Stomach (tissue), 19 donors: ENCODE measurements at places on chromosomes 7 and 10.

DNA sequence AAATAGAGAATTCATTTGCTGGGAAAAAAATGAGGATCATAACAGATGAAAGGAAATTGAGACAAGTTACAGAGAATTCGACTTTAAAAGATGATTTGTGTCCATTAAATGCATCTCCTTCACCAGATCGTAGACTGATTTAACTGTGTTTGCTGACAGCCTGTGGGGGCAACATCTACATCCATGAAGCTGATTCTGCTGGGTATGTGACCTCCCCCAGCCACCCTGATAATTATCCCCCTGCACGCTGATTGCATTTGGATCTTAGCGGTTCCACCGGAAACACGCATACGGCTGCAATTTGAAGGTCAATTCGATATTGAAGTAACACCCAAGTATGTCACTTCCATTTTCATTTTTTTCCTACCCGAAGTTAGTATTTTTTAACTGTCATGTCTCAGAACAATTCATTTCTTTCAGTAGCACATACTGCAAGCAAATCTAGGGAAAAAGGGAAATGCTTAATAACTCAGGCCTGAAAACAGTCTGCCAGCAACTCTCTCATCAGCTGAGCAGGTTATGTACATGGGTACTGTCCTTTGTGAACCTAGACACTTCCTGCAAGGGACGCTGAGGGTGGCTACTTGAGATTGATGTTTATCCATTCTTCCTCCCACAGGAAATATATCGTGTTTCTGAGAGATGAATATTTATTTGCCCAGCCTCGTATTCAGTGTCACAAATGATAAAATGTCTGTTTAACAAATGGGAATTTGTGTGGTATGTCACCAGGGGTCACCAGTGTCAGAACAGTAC lies 134.9 kb downstream of the ZNF22 start:
- H3K27ac ChIP-seq: no peak overlapping the region
- DNase-seq: peak; percentile 11
- H3K36me3 ChIP-seq: no peaks in the 10 kb centered on the region
- H3K4me1 ChIP-seq: no peaks in the 10 kb centered on the region
- H3K27me3 ChIP-seq: no peaks in the 10 kb centered on the region
- H3K4me3 ChIP-seq: no peak overlapping the region

DNA sequence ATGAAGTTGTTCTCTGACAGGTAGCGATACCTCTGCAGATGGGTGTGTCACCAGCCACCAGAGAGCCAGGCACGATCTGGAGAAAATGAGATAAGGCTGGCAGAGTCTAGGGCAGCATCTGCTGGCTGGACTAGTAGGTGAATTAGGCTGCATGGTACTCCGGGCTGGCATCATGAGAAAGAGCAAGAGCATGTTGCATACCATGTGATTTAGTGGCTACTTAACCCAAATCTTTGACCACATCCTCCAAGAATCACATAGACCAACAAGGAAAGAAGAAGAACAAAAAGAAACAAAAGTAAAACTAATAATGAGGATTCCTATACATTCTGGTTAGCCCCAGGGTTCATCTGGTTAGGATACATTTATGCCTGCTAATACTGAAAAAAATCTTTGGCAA lies 23.4 kb upstream of the FAM170B start:
- no peaks in the 10 kb centered on the region for H3K27me3 ChIP-seq
- H3K4me1 ChIP-seq: no peaks in the 10 kb centered on the region
- no peaks in the 10 kb centered on the region for H3K36me3 ChIP-seq
- DNase-seq: no peak

GRCh38 chr7:107528461-107528860 lies 35.3 kb downstream of the COG5 start:
- H3K36me3 ChIP-seq: peaks cover 24% of the 10 kb centered on the region
- no peaks in the 10 kb centered on the region for H3K4me1 ChIP-seq
- no peaks in the 10 kb centered on the region for H3K27me3 ChIP-seq
- no peak for DNase-seq
- H3K27ac ChIP-seq: no peak overlapping the region

GRCh38 chr10:47104151-47104605 lies 192.9 kb downstream of the PTPN20 start:
- no peak for DNase-seq
- no peaks in the 10 kb centered on the region for H3K4me1 ChIP-seq
- no peak overlapping the region for H3K4me3 ChIP-seq
- no peaks in the 10 kb centered on the region for H3K36me3 ChIP-seq
- H3K27me3 ChIP-seq: no peaks in the 10 kb centered on the region

DNA sequence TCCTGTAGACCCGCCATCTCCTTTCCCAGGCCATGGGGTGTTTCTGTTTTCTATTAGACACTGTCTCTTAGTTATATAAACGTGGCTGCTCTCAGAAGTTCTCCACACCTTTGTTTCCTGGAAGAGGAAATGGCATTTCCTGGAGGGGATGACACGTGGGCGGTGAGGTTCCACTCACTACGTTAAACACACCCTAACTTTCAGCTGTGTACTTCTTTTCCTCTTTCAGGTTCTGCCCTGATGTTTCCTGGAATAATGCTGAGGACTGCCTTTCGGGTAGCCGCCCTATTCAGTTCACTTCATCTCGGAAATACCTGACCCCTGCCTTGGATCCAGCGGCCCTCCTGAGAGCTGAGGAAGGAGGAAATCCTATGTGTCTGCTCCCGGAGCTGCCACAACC lies 3.4 kb upstream of the PRKCQ start:
- no peak overlapping the region for H3K27ac ChIP-seq
- DNase-seq: peak; percentile 40
- H3K4me1 ChIP-seq: no peaks in the 10 kb centered on the region

DNA sequence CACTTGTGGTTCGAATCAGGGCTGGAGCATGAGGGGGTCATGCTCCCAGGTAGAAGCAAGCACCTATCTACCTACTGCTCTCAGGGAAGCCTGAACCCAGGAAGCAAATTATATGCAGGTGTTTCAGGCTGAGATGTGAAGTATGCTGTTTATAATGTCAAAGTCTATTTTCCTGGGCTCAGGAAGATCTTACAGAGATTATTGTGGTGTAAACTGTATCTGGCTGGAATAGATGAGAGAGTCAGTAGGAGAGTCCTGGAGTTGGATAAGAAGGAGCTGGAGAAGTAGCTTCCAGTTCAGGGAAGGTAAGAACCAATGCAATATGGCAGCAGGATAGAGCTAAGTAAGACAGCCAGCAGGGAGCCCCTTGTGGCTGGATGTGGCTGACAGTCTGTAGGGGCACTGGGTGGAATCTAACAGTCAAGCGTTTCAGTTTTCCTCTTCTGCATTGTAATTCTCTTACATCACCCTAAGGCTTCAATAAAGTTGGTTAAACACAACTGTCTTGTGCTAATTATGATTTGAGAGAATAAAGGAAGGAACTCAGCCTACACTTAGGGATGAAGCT lies 105.9 kb upstream of the EEPD1 start:
- no peaks in the 10 kb centered on the region for H3K27me3 ChIP-seq
- no peaks in the 10 kb centered on the region for H3K4me1 ChIP-seq
- no peak overlapping the region for H3K27ac ChIP-seq
- no peak overlapping the region for H3K4me3 ChIP-seq
- no peak for DNase-seq
- H3K36me3 ChIP-seq: no peaks in the 10 kb centered on the region

DNA sequence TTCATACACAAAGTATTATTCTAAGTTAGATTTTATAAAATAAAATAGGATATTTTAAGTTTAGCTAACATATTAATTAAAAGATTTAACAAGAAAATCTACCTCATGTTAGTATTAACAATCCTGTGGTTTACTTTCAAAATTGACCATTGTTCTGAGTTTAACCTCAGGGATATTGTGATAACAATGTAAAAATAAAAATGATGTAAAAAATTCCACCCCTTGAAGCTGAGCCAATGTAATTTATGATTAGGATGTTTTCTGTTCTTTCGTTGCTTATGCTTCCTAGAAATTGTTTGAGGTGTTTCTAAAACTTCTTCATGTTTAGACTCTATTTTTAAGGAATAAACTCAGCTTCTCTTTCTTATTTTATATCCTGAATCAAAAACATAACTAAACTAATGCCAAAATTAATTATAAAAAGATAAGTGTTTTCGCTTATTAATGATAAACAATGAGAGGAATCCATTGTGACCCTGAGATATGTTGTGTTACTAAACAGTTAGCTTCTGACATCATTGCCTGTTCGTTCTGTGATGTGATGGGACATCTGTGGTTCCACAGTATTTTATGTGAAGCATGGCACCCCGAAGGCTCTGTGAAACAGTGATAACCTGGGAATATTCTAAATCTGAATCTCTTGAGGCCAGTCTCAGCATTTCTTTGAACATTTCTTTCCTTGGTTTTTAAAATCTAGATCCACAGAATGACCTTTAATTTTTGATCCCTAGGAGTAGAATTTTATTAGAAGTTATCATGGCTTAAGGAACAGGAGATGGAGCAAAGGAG lies 340.8 kb downstream of the ARL4A start:
- H3K4me1 ChIP-seq: no peaks in the 10 kb centered on the region
- H3K27ac ChIP-seq: no peak overlapping the region
- no peaks in the 10 kb centered on the region for H3K36me3 ChIP-seq
- no peaks in the 10 kb centered on the region for H3K27me3 ChIP-seq
- H3K4me3 ChIP-seq: no peak overlapping the region
- DNase-seq: no peak

DNA sequence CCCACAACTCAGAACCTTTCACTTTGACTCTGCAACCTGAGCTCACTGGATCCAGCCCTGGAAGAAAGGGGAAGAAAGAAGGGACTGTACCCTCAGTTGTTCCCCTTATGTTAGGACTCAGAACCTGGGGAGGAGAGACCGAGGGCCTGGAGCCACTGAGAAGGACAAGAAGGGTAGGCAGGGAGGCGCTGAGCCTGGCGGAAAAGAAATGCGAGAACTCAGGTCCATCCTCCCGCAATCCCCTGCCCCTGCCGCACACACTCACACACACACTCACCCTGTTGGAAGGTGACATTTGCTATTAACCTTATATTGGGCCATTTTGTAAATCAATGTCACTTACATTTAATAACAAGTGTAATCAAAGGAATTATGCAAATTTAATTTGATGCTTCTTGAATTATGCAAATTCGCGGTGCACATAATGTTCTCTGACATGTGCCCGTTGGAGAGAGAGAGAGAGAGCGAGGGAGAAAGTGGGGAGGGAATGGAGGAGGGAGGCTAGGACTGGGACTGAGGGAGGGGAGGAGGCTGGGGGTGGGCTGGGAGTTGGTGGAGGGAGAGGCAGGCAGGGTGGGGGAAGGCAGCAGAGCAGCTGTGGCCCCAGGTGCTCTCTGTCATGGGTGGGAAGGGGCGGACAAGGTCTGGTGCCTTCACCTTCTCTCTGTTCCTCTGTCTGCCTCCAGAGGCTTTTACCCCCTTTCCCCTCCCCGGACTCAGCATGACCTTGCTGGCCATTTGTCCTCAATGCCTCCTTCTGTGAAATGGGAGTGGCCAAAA lies 99.6 kb upstream of the PAX2 start:
- H3K27me3 ChIP-seq: peaks cover 29% of the 10 kb centered on the region
- H3K4me3 ChIP-seq: no peak overlapping the region

DNA sequence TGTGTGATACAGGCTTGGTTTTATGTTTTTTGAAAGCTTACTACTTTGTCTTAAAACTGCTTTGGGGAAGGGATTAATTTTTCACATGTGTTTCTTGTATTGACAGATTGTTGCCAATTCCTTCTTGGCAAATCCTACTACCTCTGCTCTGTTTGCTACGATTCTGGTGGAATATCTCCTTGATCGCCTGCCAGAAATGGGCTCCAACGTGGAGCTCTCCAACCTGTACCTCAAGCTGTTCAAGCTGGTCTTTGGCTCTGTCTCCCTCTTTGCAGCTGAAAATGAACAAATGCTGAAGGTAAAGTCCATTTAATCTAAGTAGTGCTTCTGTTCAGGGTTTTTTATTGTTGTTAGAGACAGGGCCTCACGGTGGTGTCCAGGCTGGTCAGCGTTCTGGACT lies 33.6 kb downstream of the TRRAP start:
- H3K36me3 ChIP-seq: peaks cover 100% of the 10 kb centered on the region
- no peaks in the 10 kb centered on the region for H3K4me1 ChIP-seq
- no peak for DNase-seq
- no peak overlapping the region for H3K27ac ChIP-seq
- H3K27me3 ChIP-seq: no peaks in the 10 kb centered on the region

DNA sequence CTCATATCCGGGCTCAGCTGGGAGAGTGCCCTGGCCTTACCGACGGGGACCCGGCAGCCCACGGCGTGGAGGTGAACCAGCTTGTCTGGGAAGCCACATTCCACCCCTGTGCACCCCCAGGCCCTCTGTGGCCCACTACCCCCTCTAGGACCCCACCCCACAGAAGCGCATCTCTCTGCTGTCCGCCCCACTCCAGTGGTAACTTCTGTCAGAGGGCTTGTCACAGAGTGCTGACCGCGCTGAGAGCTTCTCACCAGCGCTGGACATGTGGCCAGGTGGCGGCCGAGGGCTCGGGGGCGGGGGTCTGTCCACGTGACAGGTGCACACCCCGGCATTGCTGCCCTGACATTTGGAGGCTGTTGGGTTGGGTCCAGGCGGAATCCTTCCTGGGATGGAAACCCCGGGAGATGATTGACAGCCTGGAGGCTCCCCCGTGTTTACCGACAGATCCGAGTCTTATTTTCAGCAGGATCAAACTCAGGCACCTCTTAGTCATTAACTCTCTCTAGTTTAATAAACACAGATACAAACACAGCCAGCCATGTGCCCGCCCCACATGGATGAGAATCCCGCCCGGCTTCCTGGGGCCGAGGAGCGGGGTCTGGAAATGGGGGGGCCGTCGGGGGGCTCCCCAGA lies 5.1 kb downstream of the ELFN1 start:
- peaks cover 8% of the 10 kb centered on the region for H3K4me1 ChIP-seq
- H3K4me3 ChIP-seq: no peak overlapping the region
- peaks cover 59% of the 10 kb centered on the region for H3K27me3 ChIP-seq
- no peak for DNase-seq
- H3K36me3 ChIP-seq: no peaks in the 10 kb centered on the region
- H3K27ac ChIP-seq: no peak overlapping the region

DNA sequence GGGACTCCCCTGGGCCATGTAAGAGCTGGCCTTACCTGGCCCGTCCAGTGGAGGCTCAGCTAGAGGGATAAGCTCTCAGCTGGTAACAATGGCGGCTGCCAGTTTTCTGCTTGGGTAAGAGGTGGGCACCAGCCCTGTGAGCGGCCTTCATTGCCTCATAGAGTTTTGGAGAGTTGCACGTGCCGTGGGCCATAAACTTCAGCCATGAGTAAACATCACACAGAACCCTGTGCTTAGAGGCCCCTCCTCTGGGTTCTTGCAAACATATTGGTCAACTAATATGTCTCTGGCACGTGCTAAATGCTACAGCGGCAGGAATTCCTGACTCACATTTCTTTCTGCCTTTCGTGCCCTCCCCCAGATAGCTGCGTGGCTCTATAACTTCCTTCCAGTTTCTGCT lies 103.9 kb upstream of the LEP start:
- no peak overlapping the region for H3K27ac ChIP-seq
- DNase-seq: peak; percentile 46
- peaks cover 59% of the 10 kb centered on the region for H3K27me3 ChIP-seq
- H3K4me3 ChIP-seq: no peak overlapping the region
- H3K36me3 ChIP-seq: no peaks in the 10 kb centered on the region

GRCh38 chr7:31788445-31788844 lies 101.4 kb downstream of the PPP1R17 start:
- no peaks in the 10 kb centered on the region for H3K27me3 ChIP-seq
- DNase-seq: no peak
- no peak overlapping the region for H3K4me3 ChIP-seq
- H3K36me3 ChIP-seq: no peaks in the 10 kb centered on the region

GRCh38 chr7:155363852-155364600 lies 66.3 kb downstream of the INSIG1 start:
- H3K27ac ChIP-seq: no peak overlapping the region
- no peak overlapping the region for H3K4me3 ChIP-seq
- no peak for DNase-seq
- H3K36me3 ChIP-seq: no peaks in the 10 kb centered on the region
- peaks cover 46% of the 10 kb centered on the region for H3K27me3 ChIP-seq

- H3K27ac ChIP-seq: no peak overlapping the region
- H3K4me1 ChIP-seq: no peaks in the 10 kb centered on the region
- DNase-seq: no peak
- no peaks in the 10 kb centered on the region for H3K27me3 ChIP-seq
These were observed 467.3 kb downstream of the PTPRN2 start for GRCh38 chr7:158120316-158120715.
